ENCODE measurements at places on chromosomes 4 and X.

DNA sequence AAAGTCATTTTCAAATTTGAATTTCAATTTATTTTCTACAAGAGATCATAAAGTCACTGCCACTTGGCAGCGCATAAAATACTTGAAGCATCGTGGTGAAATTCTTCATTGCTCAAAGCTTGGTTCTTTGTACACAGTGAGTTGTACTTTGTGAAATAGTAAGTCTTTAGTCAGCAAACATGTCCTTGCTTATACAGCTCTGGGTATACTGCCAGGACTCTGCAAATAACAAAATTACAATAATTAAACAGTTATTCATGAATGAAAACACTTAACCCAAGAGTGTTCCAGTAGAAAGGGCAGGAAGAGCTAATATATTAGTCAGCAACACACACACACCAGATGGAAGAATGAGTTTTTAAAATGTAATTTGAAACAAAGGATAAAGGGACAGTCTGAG, 1300.9 kb upstream of the DIAPH2 start:
- DNase-seq, result no peak

DNA sequence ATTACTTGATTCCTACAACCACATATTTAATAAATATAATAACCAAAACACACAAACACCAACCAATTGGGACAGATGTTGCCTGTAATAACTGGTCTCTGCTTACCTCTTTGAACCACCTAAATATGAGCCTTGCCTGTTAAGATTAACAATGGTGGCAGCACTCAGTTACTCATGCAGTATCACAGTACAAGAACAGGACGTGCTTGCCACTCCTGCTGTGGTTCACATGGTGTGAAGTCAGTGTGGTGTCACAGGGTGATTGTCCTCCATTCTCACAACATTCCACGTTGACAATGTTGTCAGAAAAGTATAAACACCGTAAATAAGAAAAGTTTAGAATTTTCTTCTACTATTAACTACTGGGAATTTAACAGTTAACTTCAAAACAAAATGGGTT, 365.0 kb downstream of the PPP3CA start:
- peak; percentile 22 for DNase-seq

- DNase-seq, result peak; percentile 90
These were observed 79.6 kb downstream of the SMIM20 start for GRCh38 chr4:25993395-25994185.

- no peak for DNase-seq
These were observed 99.6 kb downstream of the CEP135 start for GRCh38 chr4:56048383-56048701.

- no peak for DNase-seq
These were observed 1575.8 kb downstream of the STIM2 start for GRCh38 chr4:28436191-28437080.

GRCh38 chr4:68209003-68209402, 36.5 kb downstream of the TMPRSS11B start:
- DNase-seq, result no peak

GRCh38 chr4:38382520-38382919, 281.5 kb upstream of the KLF3 start:
- DNase-seq, result no peak

DNA sequence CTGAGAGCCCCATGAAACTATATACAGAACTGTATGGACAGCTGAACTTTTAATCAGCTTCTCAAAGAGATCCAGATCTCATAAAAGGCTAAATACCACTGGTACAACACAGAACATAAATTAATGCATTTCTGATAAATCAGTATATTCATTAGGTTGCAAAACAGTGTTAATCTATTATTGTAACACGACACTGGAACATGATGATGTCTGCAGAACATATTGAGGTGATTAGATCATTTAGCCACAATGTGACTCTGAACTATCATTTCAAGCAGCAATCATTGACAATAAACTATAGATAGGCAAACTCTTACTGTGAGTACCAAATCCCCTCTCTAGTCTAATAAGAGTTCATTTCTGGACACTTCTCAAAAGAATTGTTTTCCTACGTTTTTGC, 50.3 kb downstream of the GASK1B start:
- no peak for DNase-seq

- DNase-seq, result no peak
These were observed 1.2 kb downstream of the RAB9B start for GRCh38 chrX:103830848-103831247.

- DNase-seq, result no peak
These were observed 620.0 kb downstream of the ADGRL3 start for GRCh38 chr4:61820136-61820535.

- DNase-seq, result no peak
These were observed 11.8 kb downstream of the SUPT20HL1 start for GRCh38 chrX:24372021-24372763.

DNA sequence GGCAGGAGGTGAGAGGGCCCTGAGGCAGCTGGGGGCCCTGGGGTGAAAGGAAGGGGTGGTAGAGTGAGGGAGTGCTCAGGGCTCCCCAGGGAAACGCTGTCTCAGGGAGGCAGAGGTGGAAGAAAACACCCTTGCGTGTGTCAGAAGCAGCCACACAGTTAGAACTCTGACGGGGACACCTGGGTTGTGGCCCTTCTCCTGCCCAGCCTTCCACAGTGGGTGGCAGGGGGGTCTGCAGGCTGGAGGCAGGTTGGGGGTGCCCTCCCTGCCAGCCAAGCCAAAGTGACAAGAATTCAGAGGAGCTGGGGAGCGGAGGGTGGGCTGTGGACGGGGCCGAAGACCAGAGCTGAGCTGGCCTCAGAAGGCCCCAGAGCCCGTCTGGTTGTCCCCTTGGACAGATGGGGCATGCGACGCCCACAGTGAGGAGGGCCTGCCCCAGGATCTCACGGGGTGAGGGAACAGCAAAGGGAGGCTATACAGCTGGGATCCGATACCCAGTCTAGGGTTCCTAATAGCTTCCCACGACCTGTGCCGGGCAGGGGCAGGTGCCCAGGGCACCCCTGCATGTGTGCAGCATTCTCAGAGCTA, 105.2 kb upstream of the ADRA2C start:
- DNase-seq, result no peak

GRCh38 chr4:140887467-140887866, 131.3 kb upstream of the TBC1D9 start:
- DNase-seq, result no peak

GRCh38 chrX:96692454-96692853, 7.8 kb downstream of the DIAPH2 start:
- peak; percentile 36 for DNase-seq

DNA sequence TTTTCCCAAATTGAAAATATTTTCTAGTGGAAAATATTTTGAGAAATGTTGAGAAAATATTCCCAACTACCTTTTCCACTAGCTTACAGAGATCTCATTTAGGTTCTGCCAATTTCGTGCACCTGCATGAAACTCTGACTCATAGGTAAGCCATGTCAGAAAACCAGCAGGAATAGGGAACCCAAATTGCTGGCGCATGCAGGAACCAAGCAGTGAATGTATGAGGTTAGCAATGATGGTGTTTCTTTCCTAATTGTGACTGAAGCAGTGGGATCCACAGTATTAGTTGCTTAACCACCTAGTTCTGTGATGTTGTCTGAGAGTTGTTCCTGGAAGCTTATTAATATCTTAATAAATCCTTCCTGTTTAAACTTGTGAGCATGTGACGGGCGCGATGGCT, 381.0 kb upstream of the TRAM1L1 start:
- no peak for DNase-seq

DNA sequence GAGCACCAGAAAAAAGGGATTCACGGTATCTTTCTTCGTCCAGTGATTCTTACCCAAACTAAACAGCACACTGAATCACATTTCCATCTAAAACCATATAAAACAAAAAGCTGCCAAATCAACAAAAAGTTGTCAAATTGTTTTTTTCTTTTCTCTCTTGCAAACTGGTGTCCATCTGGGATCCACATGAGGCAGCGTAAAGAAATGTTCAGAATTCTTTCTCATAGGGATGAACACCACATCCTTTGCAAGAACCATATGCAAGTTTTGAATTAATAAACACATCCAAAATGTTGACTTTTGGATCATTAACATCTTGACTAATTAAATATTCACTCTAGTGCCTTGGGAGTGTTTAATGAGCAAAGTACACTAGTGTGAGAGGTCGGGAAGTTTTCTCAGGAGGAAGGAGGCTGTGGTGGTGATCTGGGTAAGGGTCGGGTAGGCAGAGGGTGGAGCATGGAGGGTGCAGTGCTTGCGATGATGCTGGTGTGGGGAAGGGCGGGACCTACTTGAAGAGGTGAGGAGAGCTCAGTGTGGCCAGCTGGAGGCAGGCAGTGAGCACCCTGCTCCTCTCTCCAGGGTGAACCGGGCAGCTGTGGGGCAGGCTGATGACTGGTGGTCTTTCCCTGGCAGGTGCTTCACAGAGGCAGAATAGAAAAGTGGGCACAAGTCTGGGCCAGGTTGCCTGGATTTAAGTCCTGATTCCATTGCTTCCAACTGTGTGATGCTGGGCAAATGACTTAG, 72.8 kb downstream of the NSUN7 start:
- no peak for DNase-seq

GRCh38 chrX:107684956-107685385, 56.7 kb downstream of the PRPS1 start:
- no peak for DNase-seq

DNA sequence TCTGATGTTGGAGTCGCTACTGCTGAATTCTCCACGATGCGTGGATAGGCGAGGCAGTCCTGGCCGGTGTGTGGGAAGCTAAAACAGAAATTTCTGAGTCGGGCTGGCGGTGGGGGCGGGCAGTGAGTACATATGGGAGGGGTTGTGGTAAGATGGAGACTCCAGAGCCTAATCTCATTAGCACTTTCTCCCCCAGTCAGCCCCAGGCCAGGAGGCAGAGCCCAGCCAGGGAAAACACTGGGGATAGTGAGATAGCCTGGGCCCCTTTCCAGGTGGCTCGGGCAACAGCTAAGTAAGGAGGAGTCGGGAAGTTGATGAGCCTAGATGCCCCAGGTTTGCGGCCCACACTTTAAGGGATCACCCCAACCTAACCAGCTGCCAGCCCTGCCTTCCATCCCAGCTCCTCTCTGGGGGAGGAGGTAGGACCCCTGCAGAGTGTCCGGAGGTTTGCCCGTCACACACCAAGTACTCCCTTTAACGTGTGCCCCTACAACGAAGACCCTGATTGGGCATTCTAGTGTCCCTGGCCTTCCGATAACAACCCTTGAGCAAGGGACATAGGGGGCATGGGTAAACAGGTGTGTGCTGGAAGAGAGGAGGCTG, 2.4 kb upstream of the LOC101059915 start:
- DNase-seq, result no peak

DNA sequence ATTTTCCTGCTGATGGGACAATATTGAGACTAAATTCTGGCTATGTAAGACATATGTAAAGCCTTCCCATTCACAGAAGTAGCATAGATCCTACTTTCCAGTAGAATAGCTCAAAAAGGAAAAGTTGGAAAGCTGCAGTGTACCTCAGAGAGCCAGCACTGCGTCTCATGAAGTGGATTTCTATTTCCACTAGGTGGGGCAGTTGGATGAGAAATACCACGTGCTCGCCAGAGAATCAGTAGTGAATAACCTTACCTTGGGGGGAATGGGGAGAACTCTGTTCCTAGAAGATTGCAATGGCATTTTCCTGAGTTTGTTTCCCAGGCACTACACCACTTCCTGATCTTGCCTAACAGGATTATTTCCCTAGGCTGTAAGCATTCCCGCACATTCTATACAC, 907.1 kb downstream of the FSTL5 start:
- no peak for DNase-seq

DNA sequence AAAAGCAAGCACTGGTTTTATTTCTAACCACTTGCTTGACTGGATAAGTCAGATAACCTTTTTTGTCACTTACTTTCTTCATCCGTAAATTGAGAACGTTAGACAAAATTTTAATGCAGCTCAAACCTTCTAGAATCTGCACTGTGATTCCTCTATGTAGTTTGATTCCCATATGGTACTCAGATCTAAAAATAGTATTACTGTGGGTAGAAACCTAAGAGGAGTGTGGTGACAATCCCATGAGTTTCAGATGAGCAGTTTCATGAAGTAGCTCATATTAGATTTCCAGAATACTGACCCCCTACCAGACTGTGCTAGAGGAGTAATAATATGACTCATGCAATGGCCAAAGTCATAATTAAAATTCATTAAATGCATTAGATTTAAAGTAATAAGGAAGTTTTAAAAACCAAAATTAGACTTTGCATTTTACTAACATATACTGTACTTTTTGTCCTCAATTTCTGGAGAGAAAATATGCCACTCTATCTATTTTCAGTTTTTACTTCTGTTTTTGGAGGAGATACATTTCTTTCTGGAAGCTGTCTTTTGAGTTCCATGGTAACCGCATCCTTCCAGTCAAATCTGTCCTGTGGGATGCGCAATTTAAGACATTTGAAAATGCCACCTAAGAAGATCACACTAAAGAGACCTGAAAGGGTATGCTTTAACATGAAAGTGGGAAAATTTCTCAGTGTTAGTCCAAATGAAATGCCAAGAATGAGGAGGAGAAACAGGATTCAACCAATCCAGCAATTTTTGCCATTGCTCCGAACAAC, 64.1 kb upstream of the GPM6A start:
- DNase-seq, result no peak

GRCh38 chrX:124726881-124727280, 380.5 kb downstream of the SH2D1A start:
- DNase-seq, result no peak

- peak; percentile 58 for DNase-seq
These were observed 5.5 kb downstream of the CAMK2D start for GRCh38 chr4:113756005-113756410.

GRCh38 chr4:184275766-184276165, 58.1 kb upstream of the ENPP6 start:
- no peak for DNase-seq
